ENCODE measurements at places on chromosomes 12 and 14.

- no peak for DNase-seq
These were observed 7.4 kb downstream of the TESPA1 start for GRCh38 chr12:54977155-54977554.

GRCh38 chr12:45883187-45883586, 107.2 kb downstream of the SCAF11 start:
- DNase-seq, result no peak

GRCh38 chr14:30610787-30611343, 11.3 kb upstream of the SCFD1 start:
- peak; percentile 82 for DNase-seq

GRCh38 chr14:51396222-51396815, 156.3 kb downstream of the TMX1 start:
- DNase-seq, result no peak

DNA sequence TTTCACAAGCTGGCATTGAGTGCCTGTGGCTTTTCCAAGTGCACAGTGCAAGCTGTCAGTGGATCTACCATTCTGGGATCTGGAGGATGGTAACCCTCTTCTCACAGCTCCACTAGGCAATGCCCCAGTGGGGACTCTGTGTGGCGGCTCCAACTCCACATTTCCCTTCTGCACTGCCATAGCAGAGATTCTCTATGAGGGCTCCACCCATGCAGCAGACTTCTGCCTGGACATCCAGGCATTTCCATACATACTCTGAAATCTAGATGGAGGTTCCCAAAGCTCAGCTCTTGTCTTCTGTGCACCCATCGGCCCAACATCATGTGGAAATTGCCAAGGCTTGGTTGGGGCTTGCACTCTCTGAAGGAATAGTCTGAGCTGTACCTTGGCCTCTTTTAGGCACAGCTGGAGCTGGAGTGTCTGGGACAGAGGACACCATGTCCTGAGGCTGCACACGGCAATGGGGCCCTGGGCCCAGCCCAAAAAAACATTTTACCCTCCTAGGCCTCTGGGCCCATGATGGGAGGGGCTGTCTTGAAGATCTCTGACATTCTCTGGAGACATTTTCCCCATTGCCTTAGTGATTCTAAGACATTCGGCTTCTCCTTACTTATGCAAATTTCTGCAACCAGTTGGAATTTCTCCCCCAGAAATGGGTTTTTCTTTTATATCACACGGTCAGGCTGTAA, 313.3 kb upstream of the SFSWAP start:
- DNase-seq, result no peak

GRCh38 chr14:102181187-102181586, 41.5 kb downstream of the WDR20 start:
- no peak for DNase-seq

GRCh38 chr12:130868412-130868811, 3.5 kb upstream of the RAN start:
- no peak for DNase-seq

- DNase-seq, result no peak
These were observed 70.8 kb upstream of the TMCC3 start for GRCh38 chr12:94721173-94721572.

DNA sequence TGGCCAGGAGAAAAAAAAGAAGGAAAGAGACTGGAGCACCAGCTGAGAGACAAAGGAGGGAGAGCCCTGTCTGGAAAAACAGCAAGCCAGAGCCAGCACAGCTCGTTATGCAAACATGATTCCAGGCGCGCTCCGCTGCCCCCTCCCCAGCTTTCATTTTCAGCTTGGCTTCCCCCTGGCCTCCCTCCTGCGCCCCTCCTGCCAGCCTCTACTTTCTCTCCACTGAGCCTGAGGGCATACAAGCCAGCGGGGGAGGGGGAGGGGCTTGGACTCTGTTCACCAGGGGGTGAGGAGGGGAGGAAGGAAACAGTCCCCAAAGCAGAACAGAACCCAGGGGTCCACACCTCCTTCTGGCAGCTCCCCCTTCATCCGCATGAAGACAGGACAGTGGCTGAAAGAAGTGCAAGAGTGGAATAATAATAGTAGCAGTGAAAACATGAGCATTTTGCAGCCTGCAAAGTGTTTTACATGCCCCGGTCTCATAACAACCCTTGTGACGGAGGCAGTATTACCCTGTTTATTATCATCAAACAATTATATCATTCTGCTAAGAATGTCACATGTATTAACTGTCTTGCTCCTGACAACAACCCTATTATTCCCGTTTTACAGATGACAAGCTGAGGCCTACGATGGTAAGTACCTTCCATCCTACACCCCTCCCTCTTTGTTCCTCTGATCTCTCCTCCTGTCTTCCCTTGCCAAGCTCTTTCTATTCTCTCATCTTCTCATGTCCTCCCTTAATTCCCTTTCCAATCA, 24.2 kb downstream of the SMUG1 start:
- DNase-seq, result no peak

GRCh38 chr12:23141335-23141734, 516.4 kb downstream of the ETNK1 start:
- DNase-seq, result no peak

GRCh38 chr14:36238666-36239363, 62.3 kb upstream of the PTCSC3 start:
- DNase-seq, result peak; percentile 61

DNA sequence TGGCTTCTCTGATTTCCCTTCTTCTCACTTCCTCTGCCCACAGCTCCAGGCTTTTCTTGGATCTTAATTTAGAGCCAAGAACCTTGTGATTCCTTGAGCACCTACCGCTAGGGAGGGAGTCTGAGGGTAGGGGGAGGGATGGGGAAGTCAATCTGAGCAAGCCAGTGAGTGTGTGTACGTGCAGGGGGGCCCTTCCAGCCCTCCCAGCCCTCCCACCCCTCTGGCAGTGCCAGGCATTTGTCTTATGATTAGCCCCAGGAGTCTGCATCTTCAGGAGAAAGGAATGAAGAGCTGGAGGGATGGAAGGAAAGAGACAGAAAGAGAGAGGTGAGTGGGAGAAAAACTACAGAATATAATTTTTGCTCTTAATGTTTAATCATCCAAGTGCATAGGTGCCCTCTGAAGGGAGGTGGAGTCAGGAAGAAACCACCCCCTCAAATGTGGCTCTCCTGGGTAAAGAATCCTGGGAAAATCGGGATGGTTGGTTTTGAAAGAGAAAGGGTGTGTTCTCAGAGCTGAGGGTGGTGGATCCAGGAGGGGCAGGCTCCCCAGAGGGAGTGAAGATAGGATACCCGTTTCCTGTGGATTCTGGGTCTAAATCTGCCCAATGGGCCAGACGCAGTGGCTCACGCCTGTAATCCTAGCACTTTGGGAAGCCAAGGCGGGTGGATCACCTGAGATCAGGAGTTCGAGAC, 2.1 kb downstream of the PIANP start:
- DNase-seq, result no peak

All from SHP77 (cell line).